CD4-positive, alpha-beta T cell (primary cell): ENCODE measurements at places on chromosomes 16 and 17.

DNA sequence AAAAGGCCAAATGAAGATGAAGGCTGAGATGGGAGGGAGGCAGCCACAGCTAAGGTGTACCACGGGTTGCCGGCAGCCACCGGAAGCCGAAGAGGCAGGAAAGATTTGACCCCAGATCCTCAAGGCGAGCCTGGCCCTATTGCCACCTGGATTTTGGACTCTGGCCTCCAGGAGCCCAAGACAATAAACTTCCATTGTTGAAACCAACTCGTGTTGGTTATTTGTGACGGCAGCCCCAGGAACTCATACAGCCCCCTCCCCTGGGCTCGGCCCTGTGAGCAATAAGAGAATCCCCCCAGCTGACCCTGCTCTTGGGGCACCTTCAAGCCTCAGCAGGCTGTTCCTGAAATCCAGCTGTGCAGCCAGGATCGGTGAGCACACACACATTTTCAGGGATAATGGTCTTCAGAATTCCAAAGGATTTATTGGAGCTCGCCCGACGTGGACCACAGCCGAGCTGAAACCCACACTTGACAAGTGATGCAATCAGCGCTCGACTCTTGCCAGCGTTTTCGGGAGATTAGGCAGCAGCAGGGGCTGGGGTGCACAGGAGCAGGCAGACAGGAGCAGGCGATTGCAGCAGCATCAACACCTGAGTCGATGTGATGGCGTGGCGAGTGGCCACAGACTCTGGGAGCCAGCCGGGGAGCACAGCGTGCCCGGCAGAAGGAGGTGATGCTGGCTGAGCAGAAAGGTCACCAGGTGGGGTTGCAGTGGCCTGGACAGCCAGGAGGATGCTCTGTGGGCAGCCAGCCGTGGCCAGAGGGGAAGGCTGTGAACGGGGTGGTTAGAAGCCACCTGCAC is 22.4 kb upstream of the CBX4 start:
- DNase-seq = no peak

DNA sequence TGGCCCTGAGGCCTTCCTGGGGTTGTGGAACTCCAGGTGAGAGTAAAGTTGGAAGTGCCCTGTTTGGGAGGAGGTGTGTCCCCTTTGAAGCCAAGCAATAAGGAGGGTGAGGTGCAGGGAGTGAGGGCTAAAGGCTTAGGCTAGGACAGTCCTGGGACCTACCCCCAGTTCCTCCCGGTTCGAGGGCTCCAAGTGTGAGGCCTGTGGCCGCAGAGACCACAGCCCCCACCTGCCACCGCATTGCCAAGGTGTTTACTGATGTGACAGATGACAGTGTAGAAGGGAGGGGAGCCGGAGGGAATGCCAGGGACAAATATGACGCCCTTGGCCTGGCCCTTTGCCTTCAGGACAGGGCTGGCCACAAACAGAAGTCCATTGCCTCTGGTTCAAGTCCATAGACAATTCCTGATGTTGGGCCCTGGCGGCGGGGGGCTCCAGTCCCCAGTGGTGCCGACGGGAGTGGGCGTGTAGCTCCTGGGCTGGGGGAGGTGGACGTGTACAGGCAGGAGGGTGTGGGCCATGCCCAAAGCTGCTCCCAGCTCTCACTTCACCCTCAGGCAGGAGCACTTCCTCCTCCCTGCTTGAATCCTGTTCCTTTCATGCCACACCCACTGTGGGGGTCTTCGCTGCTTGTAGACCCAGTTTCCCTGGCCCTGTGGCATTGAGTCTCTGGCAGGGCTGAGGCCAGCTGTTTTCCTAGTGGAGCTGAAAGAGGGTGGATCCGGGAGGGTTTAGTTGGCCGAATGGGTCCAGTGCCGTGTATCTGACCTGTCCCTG is 3.2 kb downstream of the ADORA2B start:
- no peak for DNase-seq

DNA sequence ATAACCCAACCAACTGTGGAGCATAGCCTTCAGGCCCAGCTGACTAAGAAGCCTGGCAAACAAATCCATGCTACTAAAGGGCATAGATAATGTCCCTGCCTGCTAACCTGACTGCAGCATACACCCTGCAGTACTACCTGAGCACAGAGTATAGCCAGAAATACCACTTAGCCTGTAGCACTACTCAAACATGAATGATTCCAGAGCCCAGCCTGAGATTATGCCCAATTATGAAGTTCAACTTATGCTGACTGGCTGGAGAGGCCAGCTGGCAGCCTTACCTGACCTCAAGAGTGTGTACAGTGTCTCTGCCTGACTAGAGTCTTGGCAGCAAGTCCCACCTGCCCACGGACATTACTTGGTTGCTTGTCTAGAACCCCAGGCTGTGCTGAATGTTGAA is 1265.3 kb downstream of the CDH11 start:
- DNase-seq = no peak

DNA sequence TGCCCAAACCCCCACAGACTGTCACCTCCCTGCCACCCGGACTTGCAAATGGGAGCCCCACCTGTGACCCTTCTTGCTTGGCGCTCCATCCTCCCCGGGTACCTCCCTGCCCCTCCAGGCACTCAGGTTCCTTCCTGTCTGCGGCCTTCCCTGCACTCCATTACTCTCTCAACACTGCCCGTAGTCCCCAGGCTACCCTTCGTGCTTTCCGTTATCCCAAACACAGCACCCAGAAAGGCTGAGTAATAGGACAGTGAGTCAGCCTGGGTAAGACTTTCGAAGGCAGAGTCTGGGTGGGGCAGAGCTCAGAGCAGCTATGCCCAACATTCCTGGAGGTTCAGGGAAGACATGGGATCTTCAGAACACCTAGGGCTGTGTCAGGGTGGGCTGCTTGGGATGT is 16.6 kb upstream of the C16orf74 start:
- no peak for DNase-seq

GRCh38 chr17:42797067-42798007 is 1.2 kb downstream of the COA3 start:
- DNase-seq = no peak

DNA sequence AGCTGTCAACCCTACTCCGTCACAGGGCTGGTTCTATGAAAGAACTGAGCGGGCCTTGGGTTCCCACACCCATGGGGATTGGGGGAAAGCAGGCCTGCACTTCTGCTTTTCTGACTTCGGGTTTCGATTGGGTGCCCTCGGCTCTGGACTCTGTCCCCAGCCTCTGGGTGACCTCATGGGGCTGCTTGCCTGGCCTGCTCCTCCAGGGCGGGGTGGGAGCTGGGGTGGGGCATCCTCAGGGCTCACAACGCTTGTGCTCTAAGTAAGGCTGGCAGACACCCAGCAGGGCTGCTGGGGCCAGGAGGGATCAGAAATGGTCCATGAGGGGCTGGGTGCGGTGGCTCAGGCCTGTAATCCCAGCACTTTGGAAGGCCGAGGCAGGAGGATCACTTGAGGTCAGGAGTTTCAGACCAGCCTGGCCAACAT is 19.2 kb downstream of the ARHGAP27 start:
- no peak for DNase-seq

DNA sequence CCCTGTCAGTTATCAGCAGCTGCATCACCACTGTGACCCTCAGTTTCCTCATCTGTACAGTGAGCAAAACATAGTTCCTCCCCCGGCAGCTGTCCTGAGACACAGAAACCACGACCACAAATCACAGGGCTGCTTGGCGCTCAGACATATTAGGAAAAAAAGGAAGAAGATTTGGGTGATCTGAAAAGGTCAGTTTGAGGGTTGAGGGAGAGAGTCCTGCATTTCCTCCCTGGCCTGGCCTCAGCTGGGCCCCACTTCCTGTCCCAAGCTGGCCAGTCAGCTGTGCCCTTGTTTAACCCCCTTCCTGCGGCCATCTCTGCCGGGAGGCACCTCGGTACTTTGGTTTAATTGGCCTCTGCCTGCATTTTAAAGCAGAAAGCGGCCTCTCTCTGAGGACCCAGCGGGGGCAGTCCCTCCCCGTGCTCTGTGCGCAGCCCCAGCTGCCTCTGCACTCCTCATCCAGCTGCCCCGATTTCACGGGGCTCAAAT is 24.0 kb upstream of the CIBAR2 start:
- DNase-seq = no peak

GRCh38 chr16:75224306-75225082 is 5.7 kb downstream of the CTRB1 start:
- DNase-seq = no peak

- no peak for DNase-seq
Observed at GRCh38 chr17:80051681-80052080, 15.2 kb downstream of the CCDC40 start.

- DNase-seq = no peak
Observed at GRCh38 chr17:40750391-40750790, 4.7 kb downstream of the KRT25 start.

GRCh38 chr17:80750263-80750662 is 205.6 kb downstream of the RPTOR start:
- DNase-seq = no peak

DNA sequence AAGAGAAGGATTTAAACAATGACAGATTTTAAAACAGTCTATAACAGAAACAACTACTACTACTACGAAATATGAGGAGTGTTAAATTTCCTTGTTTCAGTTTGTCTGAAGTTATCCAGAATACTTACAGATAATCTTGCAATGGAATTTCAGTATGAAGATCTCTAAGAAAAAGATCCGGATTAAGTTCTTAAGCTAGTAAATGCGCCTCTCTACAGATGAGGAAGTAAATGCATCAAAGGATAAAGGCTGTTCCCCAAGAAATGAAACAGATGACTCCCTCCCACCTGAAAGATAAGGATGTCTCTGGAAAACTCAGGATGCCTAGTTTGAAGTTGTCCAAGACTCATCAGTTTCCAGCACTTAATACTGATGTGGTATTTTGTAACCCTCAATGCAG is 105.1 kb downstream of the PARN start:
- DNase-seq = no peak

DNA sequence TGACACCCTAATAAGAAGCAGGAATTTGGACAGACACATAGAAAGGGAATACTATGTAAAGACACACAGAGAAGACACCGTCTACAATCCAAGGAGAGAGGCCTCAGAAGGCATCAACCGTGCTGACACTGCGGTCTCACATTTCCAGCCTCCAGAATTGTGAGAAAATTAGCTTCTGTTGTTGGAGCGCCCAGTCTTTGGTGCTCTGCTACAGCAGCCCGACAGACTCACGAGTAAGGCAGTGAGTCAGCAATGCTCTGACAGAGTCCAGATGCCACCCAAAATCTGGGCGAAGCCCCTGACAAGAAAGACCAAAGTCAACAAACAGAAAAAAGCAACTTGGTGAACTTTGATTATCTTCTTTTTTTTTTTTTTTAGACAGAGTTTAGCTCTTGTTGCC is 32.5 kb upstream of the RAI1 start:
- DNase-seq = no peak

GRCh38 chr16:50836121-50836621 is 94.3 kb downstream of the CYLD start:
- no peak for DNase-seq

- no peak for DNase-seq
Observed at GRCh38 chr17:64332502-64332901, 58.2 kb downstream of the PECAM1 start.

DNA sequence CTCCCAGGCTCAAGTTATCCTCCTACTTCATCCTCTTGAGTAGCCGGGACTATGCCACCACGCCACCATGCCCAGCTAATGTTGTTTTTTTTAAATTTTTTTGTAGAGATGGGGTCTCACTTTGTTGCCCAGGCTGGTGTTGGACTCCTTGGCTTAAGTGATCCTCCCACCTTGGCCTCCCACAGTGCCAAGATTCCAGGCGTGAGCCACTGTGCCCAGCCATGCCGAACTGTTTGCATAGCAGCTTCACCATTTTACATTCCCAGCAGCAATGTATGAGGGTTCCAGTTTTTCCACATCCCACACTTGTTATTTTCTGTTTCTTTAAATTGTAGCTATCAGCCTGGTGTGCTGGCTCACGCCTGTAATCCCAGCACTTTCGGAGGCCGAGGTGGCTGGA is 2.2 kb upstream of the CTRB1 start:
- DNase-seq = no peak

- no peak for DNase-seq
Observed at GRCh38 chr16:84096447-84097005, 20.2 kb downstream of the MBTPS1 start.

GRCh38 chr16:49953090-49953489 is 71.9 kb upstream of the CNEP1R1 start:
- DNase-seq = no peak

DNA sequence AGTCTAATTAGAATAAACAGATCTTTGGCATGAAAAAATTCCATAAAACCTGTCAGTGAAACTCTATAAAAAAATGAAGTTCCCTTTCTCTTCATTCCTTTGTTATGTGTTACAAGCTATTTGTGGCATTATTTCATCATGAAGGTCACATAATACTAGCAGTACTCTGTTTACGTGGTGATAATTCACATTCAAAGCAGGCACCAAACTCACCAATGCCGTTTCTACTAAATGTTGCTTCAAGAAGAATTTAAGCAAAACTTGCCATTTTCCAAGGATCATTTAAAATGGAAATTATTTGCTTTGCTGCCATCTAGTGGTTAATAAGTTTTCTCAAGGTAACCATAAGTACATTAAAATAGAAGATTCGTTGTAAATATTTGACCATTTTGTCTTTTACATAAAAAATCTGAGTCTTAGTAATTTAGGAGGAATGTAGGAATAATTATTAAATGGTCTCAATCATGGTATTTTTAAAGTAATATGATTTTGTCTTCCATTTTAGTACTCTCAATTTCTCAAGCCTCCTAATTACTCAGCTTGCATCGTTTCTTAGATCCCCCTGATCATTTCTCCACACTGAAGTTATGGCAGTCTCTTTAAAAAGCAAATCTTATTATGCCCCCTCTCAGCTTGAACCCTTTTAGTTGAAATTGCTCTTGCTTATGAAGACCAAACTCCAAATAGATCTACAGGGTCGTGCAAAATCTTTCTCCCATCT is 80.8 kb downstream of the OMG start:
- DNase-seq = no peak

DNA sequence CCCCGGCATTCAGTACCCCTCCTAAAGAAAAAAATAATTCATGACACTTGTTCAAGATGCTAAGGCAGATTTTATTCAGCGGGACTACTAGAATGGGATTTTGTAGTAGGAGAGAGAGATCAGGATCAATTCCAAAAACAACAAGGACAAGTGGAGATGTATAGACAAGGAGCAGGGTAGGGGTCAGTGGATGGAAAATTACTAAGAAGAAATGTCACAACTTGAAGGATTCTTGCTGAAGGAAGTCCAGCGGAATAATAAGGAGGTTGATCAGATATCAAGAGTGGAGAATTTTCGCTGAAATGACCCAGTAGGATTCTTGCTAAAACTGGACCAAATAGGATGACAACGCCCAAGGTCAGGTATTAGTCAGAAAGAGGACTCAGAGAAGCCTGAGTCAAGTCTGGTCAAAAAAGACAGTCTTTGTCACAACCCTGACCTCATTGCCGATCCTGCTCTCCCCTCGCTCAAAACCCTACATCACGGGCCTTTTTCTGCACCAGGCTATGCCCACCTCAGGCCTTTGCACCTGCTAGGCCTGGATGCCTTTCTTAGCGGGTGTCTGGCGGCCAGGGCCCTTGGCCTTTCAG is 36.9 kb downstream of the MMD start:
- DNase-seq = no peak

GRCh38 chr17:78575899-78576298 is 1.3 kb downstream of the DNAH17 start:
- no peak for DNase-seq

DNA sequence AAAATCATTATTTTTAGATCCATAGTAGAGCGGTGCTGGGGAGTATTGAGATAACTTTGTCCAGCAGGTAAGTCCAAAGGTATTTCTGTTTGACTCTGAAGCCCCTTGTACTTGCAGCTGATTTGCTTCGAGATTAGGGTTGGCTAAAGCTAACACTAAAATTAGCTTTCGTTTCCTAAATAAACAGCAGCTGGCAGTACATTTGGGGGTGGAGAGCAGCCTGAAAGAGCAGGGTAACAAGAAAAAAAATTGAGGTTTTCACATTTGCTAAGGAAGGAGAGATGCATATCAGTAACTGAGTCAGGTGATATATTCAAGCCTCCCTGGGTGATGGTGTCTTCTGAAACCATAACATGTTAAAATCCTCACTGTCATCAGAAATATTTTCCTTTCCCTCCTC is 37.4 kb upstream of the TMC5 start:
- DNase-seq = peak; percentile 52
